Epithelial cell of umbilical artery (primary cell): ENCODE measurements at places on chromosomes 6 and 20. TPM values are rescaled to one million over a fixed set of nuclear protein-coding genes. Genes with fewer than 3 reads are reported as not detected.

The NR2E1 gene
- not detected in 2 replicates for total RNA-seq

The C6orf141 gene
- 2.6 and 2.7 TPM in 2 replicates for total RNA-seq

The HDGFL1 gene
- not detected in 2 replicates for total RNA-seq

The AGPAT1 gene
- 5.3 and 8.1 TPM in 2 replicates for total RNA-seq

The SEC23B gene
- 41.9 and 43.9 TPM in 2 replicates for total RNA-seq

The BPIFA1 gene
- total RNA-seq = not detected in 2 replicates
